ENCODE measurements at places on chromosomes 11 and 22. TPM values are rescaled to one million over a fixed set of nuclear protein-coding genes. Genes with fewer than 3 reads are reported as not detected.

Gene TMPRSS6
- not detected for total RNA-seq

Gene FAM111A
- total RNA-seq, result 10.8 TPM

Gene PDGFB
- 3.2 TPM for total RNA-seq

Gene E2F8
- 5.6 TPM for total RNA-seq

Gene USP28
- 13.7 TPM for total RNA-seq

Gene OR56A4
- total RNA-seq, result not detected

Gene CCDC188
- total RNA-seq, result not detected

Gene RIMBP3B
- total RNA-seq, result 0.30 TPM

Gene IL18
- 103 TPM for total RNA-seq

Gene PRODH
- 1.3 TPM for total RNA-seq

Gene TSPAN32
- total RNA-seq, result not detected

Gene MS4A12
- not detected for total RNA-seq

Gene NAALADL1
- total RNA-seq, result not detected

Gene MOV10L1
- 0.03 TPM for total RNA-seq

Gene GALNT18
- 32.5 TPM for total RNA-seq

Gene OR10A4
- not detected for total RNA-seq

Gene RTN4RL2
- total RNA-seq, result 87.5 TPM

Gene UPK3A
- total RNA-seq, result not detected

Gene TSGA10IP
- total RNA-seq, result not detected

Gene OVOL1
- not detected for total RNA-seq

Gene APOC3
- not detected for total RNA-seq

Gene OR5A1
- not detected for total RNA-seq

Gene SLC1A2
- 0.10 TPM for total RNA-seq

Gene TRIM3
- 17.1 TPM for total RNA-seq

Gene HSCB
- total RNA-seq, result 12.6 TPM

Gene SHANK2
- total RNA-seq, result 6.4 TPM

Gene DDT
- 172 TPM for total RNA-seq

Gene SOX10
- not detected for total RNA-seq

Gene APBB1
- total RNA-seq, result 17.4 TPM

Gene SCT
- not detected for total RNA-seq

Gene OR6T1
- total RNA-seq, result not detected

Gene TYMP
- total RNA-seq, result 16.4 TPM

Gene POU2F3
- total RNA-seq, result not detected

Gene OR10S1
- total RNA-seq, result not detected

Gene MMP10
- total RNA-seq, result 0.96 TPM

Gene KCNC1
- 0.05 TPM for total RNA-seq

Gene OR2AG1
- total RNA-seq, result not detected

Gene DGAT2
- total RNA-seq, result 2.1 TPM

Gene OR4D5
- total RNA-seq, result not detected

Gene MISFA
- total RNA-seq, result 2.1 TPM

Gene DBX1
- not detected for total RNA-seq

Gene LRRC32
- total RNA-seq, result 0.17 TPM

Gene ZDHHC13
- 16.0 TPM for total RNA-seq

Gene ASRGL1
- 12.2 TPM for total RNA-seq

Gene SYT7
- 1.3 TPM for total RNA-seq

Gene MRE11
- total RNA-seq, result 13.1 TPM

Gene MUC5AC
- total RNA-seq, result 1.8 TPM

Gene ART1
- not detected for total RNA-seq

Gene PRRG4
- total RNA-seq, result 1.7 TPM

Gene POLR2L
- 629 TPM for total RNA-seq

Gene PHLDA2
- 105 TPM for total RNA-seq

Gene IFITM10
- 2.3 TPM for total RNA-seq

Gene TRIM49D2
- total RNA-seq, result not detected

Gene LMNTD2
- total RNA-seq, result 2.8 TPM

Gene RIMBP3C
- total RNA-seq, result 0.13 TPM

Data from A549 treated with Hydrocortisone at 1 μM for 4 hours (cell line).